Activated CD4-positive, alpha-beta T cell treated with anti-CD3 and anti-CD28 coated beads, Interleukin-2, amount 10 ng/mL, durations not matched to agents 7 days and 5 days (primary cell): ENCODE measurements at places on chromosomes 3 and 15. TPM values are rescaled to one million over a fixed set of nuclear protein-coding genes. Genes with fewer than 3 reads are reported as not detected.

- H3K27ac ChIP-seq: no peak overlapping the region
- H3K4me3 ChIP-seq: no peak overlapping the region
- no peaks in the 10 kb centered on the region for H3K36me3 ChIP-seq
- H3K4me1 ChIP-seq: no peaks in the 10 kb centered on the region
Observed at GRCh38 chr3:8279886-8280550, 221.6 kb upstream of the LMCD1 start.

DNA sequence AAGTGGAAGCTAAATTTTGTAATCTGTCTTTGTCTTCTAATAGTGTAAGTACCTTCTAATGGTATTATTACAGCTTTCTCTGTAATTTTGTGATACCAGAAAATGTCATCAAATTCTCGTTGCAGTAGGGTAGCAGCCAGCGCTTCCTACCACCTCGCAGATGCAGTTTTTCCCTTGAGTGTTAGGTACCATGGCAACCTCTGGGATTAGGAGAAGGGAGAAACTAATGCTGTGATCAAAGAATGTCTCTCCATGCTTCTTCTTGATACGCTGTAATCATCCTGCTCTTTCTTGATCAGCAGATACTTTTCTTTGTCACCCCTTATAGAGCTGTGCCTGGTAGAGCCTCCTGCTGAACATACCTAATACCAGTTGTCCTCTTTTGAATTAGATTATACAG, 27.7 kb downstream of the SRP14 start:
- peaks cover 62% of the 10 kb centered on the region for H3K36me3 ChIP-seq
- H3K27ac ChIP-seq: no peak overlapping the region
- H3K4me3 ChIP-seq: no peak overlapping the region
- H3K4me1 ChIP-seq: no peaks in the 10 kb centered on the region
- DNase-seq: no peak

GRCh38 chr3:121642601-121643314, 17.9 kb downstream of the HCLS1 start:
- DNase-seq: no peak
- H3K4me1 ChIP-seq: peaks cover 7% of the 10 kb centered on the region
- no peak overlapping the region for H3K4me3 ChIP-seq
- H3K36me3 ChIP-seq: peaks cover 70% of the 10 kb centered on the region
- no peak overlapping the region for H3K27ac ChIP-seq

TMEM207 gene
- not detected for total RNA-seq

GRCh38 chr3:52649461-52650210, 36.1 kb downstream of the PBRM1 start:
- no peaks in the 10 kb centered on the region for H3K4me1 ChIP-seq
- H3K27ac ChIP-seq: peak overlapping the region; percentile 39
- H3K36me3 ChIP-seq: peaks cover 62% of the 10 kb centered on the region
- DNase-seq: no peak
